CD4-positive, alpha-beta memory T cell (primary cell): ENCODE measurements at places on chromosomes 3 and 15. TPM values are rescaled to one million over a fixed set of nuclear protein-coding genes. Genes with fewer than 3 reads are reported as not detected.

- DNase-seq: no peak
Measured at GRCh38 chr3:168096210-168096652, 507 bp upstream of the GOLIM4 start.

DNA sequence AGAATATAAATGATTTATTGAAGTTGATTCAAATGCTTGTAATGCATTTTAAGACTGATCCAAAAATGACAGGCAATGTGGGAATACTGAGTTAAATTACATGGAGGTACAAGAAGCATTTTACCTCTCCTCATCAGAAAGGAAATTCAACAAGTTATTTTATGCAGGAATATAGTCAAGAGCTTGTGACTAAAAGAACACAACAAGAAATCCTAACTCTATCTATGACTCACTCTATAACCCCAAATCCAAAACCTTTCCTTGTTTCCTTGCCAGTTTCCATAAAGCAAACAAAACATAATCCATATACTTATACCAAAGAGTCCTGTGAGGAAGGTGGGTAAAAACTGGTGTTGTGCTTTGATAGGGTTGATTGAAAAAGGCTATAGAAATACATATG is 30.8 kb downstream of the SIN3A start:
- DNase-seq: no peak

- DNase-seq: no peak
Measured at GRCh38 chr3:9172851-9173321, 76.6 kb downstream of the SRGAP3 start.

DNA sequence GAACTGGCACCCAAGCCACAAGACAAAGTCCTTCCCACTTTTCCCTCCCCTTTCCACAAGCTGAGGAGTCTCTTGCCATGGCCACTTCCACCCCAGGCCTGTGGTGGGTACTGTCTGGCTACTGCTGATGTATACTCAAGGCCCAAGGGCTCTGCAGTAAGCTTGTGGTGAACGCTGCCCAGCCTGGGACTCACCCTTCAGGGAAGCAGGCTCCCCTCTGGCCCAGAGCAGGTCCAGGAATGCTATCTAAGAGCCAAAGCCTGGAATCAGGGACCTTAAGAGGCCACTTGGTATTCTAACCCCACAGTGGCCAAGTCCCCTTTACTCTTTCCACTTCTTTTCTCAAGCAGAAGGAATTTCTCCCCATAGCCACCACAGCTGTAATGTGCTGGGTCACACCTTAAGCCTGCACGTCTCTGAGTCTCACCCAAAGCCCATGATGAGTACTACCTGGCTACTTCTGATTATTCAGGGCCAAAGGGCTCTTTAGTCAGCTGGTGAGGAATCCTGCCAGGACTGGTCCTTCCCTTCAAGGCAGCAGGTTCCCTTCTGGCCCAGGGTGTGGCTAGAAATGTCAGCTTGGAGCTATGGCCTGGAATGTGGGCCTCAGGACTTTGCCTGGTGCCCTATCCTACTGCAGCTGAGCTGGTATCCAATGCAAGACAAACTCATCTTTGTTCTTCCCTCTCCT is 4.0 kb downstream of the PATL2 start:
- no peak for DNase-seq

DNA sequence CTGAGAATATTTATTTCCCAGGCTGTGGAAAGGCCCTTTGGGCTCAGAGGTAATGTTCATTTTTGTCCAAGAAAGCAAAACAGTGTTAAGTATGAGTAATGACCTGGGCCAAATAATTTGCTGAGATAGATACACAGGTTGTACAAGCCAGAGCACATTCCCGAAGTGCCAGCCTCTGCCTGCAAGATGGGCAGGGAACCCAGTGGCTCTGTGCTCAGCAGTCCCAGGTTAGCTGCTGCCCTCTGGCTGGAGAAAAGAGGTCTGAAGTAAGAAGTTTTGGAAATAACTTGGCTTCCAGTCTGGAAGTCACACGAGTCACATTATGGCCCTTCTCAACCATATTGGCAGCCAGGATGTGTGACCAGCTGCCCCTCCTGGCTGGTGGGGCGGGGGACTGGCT is 20.2 kb downstream of the MYZAP start:
- DNase-seq: no peak

DNA sequence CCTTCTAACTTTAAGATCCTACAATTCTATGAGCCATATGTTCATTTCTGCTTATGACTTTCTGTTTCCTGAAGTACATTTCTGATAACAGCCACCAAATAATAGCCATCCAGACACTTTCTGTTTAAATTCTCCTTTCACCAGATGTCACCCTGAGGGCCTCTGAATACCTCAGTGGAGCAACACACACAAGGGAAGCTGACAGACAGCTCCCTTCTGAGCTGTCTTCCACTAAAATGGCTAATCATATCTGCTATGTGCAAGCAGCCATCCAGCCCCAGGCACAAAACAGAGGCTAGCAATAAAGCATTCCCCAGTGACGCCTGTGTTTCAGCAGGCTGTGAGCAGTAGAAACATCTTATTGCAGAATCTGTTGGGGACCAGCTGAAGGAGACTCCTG is 666.6 kb upstream of the UBE2E2 start:
- DNase-seq: no peak

Gene PIERCE2
- total RNA-seq: not detected
